Activated naive CD4-positive, alpha-beta T cell treated with anti-CD3 and anti-CD28 coated beads, Interleukin-2, amount 50 U/mL, for 72 hours (primary cell): ENCODE measurements at places on chromosomes 5 and 9.

- DNase-seq: no peak
Measured at GRCh38 chr5:51391175-51391574, 7.9 kb downstream of the ISL1 start.

DNA sequence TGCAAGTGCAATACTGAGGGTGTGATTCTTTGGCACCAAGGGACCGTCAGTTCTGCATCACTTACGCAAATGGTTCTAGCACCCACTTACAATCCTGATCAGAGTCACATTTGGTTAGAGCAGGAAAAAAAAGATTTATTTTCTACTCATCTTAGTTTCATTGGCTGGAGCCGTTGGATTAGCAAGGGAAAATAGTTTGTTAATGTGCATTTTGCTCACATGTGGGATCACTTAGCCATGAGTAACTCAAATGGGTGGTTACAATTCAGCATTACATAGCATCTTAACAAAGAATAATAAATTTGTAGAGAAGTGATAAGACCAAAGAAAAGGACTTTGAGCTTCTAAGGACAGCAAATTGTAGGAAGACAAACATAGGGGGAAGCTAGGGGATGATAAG, 216.9 kb downstream of the AUH start:
- DNase-seq: no peak

- DNase-seq: no peak
Measured at GRCh38 chr5:103444333-103445038, 118.1 kb downstream of the NUDT12 start.

DNA sequence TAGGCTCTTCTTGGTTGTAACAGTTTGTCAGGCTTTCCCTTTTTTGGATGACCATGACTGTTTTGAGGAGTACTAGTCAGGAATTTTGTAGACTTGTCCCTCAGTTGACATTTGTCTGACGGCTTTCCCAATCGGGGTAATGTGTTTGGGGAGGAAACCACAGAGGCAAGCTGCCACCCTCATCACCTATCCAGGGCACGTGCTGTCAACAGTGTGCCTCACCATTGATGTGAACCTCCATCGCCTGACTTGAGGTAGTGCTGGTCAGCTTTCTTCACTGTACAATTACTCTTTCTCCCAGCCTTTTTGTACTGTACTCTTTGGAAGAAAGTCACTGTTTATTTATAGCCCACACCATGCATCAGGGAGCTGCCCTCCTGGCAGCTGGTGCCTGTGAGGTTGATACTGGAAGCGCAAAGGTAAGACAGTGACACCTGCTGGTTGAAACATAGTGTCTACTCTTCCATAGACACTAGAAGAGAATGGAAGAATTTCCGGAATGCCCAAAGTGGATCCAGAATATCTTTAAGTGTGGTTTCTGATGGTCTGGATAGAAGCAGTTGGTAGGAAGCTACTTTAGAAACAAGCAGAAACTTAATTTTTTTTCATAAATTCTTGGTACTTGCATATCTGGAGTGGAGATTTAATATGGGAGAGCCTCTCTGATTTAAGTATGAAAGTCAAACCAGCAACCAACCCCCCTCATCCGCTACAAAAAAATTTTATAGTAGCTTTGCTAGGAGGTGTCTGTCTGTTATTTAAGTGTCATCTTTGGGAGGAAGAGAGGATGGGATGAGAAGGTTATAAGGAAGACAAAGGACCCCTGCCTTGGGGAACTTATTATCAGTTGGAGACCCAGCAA, 69.3 kb downstream of the SNX30 start:
- no peak for DNase-seq

DNA sequence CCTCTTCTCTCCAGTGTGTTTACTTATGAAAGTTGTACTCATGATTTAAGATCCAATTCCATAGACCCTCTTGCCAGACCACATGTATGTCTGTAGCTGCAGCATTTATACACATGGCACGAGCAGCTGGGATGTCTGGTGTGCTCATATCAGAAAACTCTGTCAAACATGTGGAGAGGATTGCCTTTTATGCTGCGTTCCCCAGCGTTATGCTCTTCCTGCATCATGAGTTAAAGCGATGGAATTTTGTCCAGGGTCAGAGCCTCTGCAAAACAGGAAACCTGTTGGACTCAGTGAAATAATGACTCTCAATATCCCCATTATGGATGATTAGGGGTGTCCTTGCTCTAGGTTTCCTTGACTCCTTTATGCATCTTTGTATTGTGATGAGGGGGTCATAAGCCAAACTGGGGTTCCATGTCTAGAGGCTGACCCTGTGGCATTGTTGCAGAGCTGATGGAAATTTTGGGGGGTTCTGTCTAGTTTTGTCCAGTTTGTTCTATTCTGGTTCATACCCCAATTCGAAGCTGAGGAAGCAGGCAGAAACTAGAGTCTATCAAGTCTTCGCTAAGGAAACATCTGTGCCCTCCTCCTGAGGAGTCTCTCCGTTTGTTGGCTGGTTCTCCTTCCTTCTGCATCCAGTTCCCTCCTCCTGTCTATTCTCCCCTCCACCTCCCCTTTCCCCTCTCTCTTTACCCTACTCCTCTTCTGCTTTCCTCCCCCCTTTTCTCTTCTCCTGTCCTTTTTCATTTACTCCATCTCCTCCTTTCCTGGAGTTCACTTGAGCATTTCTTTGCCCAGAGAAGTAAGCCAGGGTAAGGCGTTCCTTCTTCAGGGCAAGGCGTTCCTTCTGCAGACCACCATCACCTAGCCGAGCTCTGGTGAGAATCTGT, 252.8 kb downstream of the MAST4 start:
- DNase-seq: no peak

- no peak for DNase-seq
Measured at GRCh38 chr9:80922544-80922943, 766.8 kb downstream of the TLE1 start.

DNA sequence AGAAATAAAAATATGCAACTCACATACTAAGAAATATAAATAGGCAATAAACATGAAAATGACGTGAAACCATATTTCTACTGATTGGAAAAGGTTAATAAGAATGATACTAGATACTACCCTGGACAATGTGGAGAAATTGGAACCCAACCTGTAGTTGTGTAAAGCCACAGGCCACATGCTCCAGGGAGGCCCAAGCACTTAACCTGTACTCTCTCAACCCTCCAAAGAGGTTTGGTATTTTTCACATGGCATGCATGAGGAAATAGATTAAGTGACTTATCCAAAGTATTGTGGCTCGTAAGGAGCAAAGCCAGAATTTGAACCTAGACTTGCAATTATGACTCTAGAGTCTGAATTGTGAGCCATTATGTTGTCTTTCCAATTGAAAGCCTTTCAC, 13.4 kb downstream of the LIFR start:
- DNase-seq: no peak
